ENCODE measurements at places on chromosomes 2 and 18. TPM values are rescaled to one million over a fixed set of nuclear protein-coding genes. Genes with fewer than 3 reads are reported as not detected.

DNA sequence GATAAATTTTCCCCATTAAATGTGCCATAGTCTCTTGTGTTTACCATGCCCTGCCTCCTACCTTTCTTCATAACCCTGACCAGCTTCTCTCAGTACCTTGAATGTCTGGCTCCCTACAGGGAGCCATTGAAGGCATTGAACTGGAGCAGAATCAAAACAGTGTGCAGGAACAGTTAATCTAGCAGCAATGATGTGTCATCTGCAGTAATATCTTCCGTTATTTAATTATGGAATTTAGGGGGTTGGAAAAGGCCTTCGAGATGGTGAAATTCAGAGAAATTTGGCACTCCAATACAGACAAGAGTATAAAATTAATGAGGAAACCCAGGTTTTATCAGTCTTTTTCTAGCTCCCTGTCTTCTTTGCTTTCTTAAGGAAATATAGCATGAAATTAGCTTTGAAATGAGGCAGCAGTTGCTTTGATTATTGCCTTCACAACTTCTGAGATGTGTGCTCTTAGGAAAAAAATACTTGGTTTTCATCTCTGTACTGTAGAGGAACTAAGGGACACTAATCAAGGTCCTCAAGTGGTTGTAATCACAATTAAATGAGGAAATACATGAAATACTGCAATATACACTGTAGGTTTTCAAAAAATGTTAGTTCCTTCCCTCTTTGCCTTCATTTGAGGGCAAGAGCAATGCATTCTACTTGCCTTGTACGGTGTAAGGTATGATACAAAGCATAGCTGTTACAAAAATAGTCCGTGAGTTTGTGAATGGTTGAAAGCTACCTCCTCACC is 369.1 kb downstream of the SETBP1 start:
- DNase-seq = no peak

DNA sequence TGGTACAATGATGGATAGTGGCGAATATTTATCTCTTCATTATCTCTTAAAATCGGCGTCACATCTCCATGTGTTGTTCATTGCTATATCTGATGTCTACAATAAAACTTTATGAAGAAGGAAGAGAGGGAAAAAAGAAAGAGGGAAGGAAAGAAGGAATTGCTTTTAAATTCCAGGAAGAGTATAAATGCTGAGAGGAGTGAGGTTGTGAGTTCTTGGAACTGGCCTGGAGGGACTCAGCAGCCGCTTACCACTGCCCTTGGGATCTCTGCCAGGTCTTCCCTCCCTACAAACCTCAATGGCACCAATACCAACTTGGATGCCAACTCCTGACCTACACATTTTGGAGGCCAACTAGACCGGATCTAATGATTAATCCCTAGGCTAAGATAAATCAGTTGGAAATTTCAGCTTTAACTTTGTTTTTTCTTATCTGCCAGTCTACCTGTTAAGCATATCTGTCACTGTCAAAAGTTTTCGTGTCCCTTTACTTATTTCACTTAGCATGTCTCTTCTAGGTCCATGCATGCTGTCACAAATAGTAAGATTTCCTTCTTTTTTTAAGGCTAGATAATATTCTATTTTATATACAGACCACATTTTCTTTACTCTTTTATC is 9.8 kb downstream of the SCN9A start:
- no peak for DNase-seq

EPB41L5 gene
- total RNA-seq = 27.8 TPM

- DNase-seq = no peak
Observed at GRCh38 chr18:36314754-36315153, 17.2 kb downstream of the FHOD3 start.

GRCh38 chr18:28149810-28150420 is 27.0 kb downstream of the CDH2 start:
- no peak for DNase-seq
